Esophagus squamous epithelium (tissue), 5 donors: ENCODE measurements at places on chromosomes 1 and 21.

DNA sequence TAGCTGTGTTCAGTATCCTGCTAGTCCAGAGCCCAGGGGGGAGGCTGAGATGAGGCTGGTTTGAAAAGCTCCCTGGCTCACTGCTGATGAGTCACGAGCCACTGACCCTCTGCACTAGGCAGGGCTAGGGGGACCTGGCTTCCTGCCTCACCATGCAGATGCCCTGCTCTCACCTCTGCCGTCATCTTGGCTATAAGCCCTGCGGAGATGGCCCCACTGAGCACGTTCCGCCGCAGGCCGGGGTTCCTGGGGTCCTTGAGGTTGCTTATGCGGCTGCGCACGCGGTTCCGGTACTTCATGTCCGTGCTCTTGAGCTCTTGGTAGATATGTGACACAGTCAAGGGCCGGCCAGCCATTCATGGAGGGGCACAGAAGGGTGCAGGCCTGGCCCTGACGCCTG lies 24.1 kb upstream of the ZNF436 start:
- no peak for DNase-seq

DNA sequence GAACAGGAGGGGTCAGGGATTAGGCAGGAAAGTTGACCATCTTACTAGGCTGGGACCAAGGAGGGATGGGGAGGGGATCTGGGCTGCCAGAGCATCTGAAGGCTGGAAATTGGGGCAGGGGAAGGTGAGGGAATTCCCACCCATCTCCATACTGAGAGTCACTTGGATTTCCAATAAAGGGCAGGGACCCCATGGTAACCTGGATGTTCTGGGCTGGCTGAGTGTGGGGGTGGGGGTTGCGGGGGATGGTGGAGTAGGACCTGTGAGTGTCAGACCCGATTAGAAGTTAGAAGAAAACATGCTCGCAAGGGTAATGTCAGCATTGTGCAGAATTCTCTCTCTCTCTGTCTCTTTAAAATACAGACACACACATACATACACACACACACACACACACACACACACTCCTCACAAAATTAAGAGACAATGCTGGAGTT lies 40.0 kb upstream of the EPS15 start:
- DNase-seq, result no peak

GRCh38 chr1:52814465-52814864 lies 28.1 kb upstream of the ZYG11A start:
- no peak for DNase-seq

DNA sequence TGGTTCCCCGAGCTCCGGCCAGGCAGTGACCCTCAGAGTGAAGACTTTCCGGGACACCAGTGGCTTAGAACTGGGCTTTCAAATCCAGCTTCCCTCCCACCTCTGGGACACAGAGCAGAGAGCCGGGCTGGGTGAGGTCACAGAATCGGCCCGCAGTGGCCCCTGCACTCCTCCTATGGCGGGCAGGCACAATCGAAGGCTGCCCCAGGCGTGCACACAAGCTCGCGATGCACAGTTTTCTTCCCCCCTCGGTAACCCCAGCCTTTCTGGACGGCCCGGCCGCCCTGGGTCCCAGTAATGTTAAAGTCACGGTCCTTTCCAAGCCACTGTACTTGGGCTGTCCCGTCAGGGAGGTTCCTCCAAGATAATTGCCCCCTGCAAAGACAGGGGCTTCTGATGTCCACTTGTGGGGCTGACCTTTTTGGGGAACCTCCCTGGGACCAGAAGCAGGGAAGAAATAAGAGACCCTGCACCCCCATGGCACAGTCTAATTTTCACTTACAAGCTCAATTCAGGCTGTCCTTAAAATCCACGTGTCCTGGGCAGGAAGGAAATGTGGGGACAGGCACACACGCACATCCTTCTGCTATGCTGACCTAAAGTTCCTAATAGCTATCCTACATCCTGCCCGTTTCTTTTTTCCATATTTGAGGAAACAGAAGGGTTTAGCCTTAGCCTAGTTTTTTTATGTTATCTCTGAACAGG lies 13.7 kb downstream of the TFF3 start:
- no peak for DNase-seq

DNA sequence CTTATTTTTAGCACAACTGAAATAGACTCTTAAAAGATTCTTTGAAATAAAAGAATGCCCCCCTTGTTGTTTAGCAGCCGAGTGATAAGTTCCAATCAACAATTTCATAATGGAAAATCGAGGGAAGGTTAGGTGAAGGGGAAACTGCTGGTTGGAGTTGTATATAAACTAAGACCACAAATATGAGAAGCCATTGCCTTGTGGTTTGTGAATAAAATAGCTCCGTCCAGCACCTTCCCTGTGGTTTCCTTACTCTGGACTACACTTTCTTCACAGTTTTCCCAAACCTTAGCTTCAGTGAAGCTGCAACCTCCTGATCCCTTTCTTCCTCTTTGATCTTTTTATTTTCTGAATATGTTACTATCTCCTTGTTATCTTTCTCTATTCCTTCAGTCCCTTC lies 6.7 kb upstream of the RAB3GAP2 start:
- DNase-seq, result no peak

DNA sequence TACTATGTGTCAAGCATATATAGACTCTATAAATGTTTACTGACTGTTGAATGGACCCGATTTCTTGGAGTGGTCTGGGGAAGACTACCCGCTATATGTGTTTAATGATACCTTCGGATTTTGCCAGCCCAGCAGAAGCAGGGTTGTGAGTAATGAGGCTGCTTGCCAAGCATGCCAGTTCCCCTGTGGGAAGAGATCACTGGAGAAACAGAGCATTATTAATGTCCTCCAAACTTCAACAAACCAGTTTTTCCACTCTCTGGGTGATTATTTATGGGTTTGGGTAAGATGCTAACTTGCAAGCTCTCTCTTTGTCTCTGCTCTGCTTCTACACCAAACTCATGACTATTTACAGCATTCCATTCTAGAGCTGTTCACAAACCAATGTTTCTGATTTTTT lies 25.1 kb upstream of the PHGDH start:
- DNase-seq, result no peak

- DNase-seq, result no peak
Observed at GRCh38 chr1:179303200-179303785, 9.7 kb downstream of the SOAT1 start.

- DNase-seq, result no peak
Observed at GRCh38 chr1:226656201-226656600, 82.9 kb downstream of the ITPKB start.

- no peak for DNase-seq
Observed at GRCh38 chr1:228961511-228961910, 226.2 kb downstream of the RHOU start.

GRCh38 chr1:37545019-37545418 lies 9.1 kb downstream of the SNIP1 start:
- DNase-seq, result no peak

DNA sequence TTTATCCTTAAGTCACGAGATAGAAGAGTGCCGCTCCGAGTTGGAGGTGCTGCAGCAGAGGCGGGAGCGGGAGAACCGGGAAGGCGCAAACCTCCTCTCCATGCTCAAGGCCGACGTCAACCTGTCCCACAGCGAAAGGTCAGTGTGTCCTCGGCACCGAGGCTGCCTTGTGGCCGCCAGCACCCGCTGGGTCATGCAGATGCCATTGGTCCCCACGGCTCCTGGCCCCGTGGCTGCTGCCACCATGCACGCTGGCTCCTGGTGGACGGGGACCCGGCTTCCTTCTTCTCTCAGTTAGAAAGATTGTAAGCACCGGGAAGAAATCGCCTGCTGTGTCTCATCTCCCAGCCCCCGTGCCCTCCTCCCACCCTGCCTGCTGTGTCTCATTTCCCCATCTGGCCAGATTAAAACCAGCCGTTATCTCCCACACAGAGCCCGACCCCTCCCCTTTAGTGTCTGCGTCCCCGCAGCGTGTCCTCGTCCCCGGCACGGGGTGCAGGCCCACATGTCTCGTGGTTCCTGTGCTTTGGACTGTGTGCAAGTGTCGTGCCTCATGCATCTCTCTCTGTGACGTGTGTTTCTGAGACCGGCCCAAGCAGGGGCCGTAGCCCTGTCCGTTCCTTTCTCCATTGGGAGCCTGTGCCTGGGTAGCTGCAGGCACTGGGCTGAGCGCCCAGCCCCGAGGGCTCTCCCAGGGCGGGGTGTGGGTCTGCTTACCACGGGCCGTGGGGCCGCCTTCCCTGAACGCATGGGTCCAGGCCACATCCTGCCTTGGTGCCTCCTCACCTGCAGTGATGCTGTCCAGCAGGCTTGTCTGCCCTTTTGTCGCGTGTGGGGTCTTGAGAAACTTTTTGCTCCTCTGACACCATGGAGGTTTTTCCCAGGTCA lies 62.1 kb downstream of the PCNT start:
- DNase-seq, result no peak

DNA sequence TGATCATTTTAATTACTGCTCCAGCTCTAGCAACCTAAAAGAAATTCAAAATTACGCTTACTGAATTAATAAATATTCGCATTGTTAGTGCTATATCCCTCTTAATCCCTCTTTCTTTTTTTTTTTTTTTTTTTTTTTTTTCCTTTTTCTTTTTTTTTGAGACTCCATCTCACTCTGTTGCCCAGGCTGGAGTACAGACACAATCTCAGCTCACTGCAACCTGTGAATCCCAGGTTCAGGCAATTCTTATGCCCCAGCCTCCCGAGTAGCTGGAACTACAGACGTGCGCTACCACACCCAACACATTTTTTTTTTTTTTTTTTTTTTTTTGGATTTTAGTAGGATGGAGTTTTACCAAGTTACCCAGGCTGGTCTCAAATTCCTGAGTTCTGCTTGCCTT lies 157.1 kb downstream of the KCNT2 start:
- DNase-seq, result no peak

DNA sequence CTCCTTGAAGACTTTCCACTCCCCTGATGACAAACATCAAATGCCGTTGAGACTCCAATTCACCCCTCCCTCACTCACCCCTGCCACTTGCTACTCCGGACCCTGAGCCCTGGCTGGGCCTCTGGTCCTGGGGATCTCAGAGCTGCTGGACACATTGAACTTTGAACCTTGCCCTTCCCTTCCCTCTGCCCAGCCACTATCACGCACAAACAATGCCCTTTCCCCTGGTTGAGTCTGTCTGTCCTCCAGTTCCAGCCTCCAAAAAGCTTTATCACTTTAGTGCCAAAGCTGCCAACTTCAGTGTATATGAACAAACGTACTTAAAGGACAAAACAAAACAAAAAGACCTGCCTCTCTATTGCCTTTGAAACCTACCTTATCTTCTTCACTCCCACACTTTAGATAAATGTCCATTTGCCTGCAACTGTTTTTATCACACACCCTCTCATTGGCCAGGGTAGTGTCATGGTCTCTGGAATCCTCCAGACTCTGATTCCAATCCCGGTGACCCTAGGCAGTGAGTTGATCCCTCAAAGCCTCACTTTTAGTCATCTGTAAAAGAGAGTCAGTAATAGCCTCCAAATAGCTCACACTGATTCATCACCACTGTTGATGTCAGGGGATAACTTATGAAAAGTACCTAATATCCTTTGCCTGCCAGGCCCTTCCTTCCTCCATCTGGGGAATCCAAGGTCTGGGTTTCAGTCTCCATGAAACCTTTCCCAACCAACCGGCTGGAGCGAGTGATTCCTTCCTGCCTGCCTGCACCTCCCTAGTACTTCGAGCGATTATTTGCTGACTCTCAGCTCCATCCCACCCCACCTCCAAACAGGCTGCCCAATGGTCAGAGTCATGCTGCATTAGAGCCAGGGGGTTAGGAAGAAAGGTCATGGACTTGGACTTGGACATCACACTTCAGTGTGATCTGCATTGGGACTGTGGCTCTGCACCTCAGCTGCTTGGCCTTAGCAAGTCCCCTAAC lies 15.9 kb upstream of the SPOCD1 start:
- DNase-seq, result no peak

DNA sequence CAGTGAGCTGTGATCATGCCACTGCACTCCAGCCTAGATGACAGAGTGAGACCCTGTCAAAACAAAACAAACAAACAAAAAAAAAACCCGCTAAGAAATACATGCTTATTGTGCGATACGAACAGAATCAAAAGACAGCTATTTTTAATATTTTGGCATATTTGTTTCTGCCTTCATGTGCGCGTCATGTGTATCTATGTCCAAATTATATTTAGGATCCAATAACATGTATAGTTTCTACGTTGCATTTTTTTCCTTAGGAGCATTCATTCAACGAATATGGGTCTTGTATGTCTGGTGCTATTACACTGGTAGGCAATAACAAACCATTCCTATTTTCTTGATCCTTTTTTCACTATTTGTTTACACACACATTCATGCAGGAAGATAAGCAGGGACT lies 1.8 kb downstream of the CD46 start:
- DNase-seq, result no peak

- no peak for DNase-seq
Observed at GRCh38 chr1:233982827-233983518, 78.5 kb downstream of the SLC35F3 start.

DNA sequence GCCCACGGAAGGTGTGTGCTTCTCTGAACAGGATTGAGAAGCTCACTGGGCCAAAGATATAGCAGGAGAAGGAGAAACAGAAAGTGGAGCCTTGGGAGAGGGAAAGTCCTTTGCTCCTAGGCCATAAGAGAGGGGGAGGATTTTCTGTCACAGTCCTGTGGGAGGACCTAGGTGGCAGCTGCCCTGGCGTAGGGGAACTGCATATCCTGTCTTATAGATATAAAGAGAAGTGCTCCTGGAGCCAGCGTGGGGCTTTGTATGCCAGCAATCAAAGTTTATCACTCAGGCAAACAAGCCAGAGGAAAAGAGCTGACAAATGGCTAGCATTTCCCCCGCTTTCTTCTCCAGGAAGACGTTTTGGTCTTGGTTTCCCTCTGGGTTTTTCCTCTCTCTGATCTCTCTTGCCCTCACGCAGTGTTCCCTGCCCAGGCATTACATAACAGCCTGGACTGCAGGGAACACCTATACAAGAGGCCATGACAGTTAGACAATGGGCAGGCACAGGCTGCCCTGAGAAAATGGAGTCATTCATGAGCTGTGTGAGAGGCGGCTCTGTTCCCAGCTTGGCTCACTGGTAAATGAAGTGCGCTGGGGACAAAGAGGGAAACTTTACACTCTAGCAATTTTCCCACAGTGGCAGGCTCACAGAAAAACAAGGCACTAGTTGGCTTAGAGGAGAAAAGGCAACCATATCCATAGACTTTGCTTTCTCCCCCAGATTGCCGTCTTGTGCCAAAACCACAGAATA lies 52.5 kb upstream of the ZNF648 start:
- no peak for DNase-seq

GRCh38 chr1:119987112-119987511 lies 82.3 kb downstream of the NOTCH2 start:
- no peak for DNase-seq
